ENCODE measurements at places on chromosomes 7 and 10.

- peak; percentile 44 for ATAC-seq
These were observed 29.3 kb upstream of the ADD3 start for GRCh38 chr10:109978481-109978880.

- no peak for ATAC-seq
These were observed 6.2 kb upstream of the BTBD16 start for GRCh38 chr10:122264931-122265330.

DNA sequence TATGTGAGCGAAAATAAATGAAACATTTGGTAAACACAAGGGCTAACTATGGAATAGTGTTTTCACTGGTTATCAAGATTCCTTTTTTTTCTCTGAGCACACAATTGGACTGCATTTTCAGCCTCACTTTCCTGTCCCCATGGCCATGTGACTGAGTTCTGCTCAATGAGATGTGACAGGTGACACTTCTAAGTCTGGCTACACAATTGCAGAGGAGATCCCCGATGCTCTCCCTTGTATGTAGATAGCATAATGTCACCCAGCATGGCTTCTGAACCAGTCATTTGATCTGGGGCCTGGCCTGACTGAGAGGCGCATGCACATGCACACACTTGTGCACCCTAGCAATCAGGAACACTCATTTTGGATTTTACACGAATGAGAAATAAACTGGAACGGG is 581.8 kb downstream of the GRID1 start:
- ATAC-seq = no peak

DNA sequence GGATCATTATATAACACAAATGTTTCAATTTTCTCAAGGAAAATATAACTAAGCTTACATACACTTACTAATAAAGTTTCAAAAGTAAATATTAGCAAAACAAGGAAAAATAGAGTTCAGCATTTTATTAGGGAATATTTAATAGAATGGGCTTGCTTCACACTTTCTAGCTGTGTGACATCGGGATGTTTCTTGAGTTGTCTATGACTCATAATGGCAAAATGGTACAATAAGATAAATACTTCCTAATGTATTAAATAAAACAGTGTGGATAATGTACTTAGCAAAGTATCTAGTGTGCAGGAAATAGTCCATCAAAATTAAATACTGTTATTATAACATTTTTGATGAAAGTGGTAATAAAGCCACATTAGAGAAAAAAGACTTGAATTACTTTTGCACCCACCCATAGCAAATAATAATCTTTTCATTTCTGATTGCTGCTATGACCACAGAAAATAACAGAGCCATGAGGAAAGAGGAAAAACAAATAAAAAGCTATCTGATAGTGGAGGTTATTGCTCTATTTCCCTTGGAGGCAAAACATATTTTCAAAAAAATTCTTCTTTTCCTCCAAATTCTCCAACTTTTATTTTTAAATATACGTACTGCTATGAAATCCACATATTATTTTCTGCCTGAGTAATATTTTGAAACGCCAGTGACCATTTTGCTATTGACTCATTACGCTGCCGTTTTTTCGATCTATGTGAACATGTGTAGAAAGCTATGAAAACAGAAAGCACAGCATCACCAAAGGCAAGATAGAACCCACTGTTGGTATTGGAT is 272.9 kb upstream of the KLF6 start:
- ATAC-seq = no peak

GRCh38 chr10:71742301-71743088 is 22.9 kb upstream of the C10orf105 start:
- peak; percentile 43 for ATAC-seq

DNA sequence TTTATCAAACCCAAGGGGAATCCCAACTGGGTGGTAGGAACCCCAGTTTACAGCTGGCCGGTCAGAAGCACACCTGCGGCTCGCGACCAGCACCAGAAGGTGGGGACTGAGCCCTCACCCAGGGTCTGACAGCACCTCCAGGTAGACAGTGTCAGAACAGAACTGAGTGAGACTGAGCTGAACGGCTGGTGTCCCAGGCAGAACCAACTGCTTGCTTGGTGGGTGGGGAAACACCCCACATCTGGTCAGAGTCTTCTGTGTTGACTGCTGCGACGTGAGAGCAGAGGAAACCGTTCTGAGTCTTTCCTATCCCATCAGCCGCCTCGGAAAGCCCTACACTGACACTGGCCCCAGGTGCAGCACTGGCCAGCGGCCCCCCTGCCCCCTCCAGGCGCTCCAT is 160.7 kb downstream of the MAD1L1 start:
- no peak for ATAC-seq

All from activated T-helper 17 cell treated with anti-CD3 and anti-CD28 coated beads, Interleukin-2, amount 50 U/mL, for 72 hours (primary cell).